ENCODE measurements at places on chromosomes 7 and 10.

DNA sequence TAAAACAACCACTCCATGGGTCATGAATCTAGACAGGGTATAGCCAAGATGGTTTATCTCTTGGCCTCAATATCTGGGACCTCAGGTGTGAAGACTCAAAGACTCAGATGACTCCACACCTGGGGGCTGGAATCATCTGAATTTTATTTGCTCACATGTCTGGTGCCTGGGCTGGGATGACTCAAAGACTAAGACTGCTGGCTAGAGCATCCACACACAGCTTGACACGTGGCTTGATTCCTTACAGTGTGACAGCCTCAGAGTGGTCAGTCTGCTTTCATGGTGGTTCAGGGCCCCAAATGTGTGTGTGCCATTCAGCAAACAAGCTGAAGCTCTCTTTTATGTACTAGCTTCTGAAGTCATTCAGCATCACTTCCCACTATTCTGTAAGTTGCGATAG lies 333.7 kb downstream of the RNLS start:
- no peak for DNase-seq

- DNase-seq, result no peak
Measured at GRCh38 chr7:1369916-1370657, 89.2 kb downstream of the MICALL2 start.

- DNase-seq, result no peak
Measured at GRCh38 chr10:119754085-119754484, 28.2 kb downstream of the INPP5F start.

DNA sequence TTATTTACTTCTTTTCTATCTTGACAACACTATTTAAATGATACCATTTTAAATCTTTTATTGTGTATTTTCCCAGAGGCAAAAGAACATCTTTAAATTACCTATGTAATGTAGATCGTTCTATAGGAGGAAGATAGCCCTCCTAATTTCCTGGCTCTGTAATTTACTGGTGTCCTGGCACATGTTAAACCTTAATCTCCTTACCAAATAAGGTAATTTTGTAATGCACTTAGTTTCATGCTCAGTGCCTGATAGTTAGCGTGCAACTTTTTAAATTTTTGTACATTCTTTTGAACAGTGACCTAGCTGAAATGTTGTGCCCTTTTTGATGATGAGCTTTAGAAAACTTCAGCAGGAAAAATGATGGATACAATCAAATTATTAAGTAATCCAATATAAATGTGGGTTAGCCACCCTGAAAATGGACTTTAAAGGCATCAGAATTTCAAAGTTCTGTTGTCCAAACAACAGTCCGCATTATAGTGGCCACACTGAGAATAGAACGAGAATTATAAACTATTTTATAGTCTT lies 81.4 kb downstream of the ABCB5 start:
- DNase-seq, result no peak

GRCh38 chr10:124680675-124681074 lies 63.5 kb downstream of the FAM53B start:
- DNase-seq, result no peak

DNA sequence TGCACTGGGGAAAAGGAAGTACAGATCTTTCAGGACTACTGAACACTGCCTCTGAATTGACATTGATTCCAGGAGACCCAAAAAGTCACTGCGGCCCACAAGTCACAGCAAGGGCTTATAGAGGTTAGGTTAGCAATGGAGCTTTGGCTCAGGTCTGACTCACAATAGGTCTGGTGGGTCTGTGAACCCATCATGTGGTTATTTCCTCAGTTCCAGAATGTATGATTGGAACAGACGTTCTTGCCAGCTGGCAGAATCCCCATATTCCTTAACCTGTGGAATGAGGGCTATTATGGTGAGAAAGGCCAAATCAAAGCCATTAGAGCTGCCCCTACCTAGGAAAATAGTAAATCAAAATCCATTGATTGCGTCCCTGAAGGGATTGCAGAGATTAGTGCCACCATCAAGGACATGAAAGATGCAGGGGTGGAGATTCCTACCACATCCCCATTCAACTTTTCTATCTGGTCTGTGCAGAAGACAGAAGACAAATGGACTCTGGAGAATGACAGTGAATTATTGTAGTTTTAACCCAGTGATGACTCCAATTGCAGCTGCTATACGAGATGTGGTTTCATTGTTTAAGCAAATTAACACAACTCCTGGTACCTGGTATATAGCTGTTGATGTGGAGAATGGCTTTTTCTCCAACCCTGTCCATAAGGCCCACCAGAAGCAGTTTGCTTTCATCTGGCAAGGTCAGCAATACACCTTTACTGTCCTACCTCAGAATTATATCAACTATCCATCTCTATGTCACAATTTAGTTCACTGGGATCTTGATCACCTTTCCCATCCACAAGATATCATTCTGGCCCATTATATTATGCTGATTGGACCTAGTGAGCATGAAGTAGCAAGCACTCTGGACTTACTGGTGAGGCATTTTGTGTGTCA lies 44.5 kb upstream of the PIK3CG start:
- no peak for DNase-seq

GRCh38 chr10:29622382-29622922 lies 12.3 kb downstream of the SVIL start:
- no peak for DNase-seq

DNA sequence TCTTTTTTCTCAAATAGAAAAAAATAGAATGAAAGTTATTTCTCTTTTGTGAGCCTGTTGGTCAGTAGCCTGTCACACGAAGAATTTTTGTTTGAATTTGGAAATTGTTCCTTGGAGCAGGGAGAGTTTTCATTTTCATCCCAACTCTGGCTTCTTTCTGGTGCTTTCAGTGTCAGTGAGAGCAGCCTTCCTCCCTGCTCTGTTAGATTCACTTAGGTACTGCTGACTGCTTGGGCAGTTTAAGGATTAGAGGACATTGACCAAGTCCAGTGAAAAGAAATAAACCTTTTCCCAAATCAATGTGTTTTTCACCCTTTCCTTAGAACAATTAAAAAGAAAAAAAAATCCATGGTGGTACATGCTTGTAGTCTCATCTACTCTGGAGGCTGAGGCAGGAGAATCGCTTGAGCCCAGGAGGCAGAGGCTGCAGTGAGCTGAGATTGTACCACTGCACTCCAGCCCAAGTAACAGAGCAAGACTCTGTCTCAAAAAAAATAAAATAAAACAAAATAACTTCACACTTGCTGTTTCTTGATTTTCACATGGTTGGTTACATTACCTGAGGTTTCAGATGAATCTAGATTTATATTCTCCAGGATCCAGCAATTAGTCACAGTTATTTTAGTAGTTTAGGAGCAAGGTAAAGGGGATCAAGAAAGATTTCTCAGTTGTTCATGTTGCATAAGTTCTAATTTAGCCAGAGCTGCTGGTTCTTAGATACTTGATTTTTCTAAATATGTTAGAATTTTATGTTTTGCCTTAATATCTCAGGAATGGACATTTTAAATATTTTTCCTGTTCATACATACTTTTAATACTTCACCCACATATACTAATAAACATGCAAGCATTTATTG lies 63.1 kb downstream of the ZNRF2 start:
- no peak for DNase-seq

DNA sequence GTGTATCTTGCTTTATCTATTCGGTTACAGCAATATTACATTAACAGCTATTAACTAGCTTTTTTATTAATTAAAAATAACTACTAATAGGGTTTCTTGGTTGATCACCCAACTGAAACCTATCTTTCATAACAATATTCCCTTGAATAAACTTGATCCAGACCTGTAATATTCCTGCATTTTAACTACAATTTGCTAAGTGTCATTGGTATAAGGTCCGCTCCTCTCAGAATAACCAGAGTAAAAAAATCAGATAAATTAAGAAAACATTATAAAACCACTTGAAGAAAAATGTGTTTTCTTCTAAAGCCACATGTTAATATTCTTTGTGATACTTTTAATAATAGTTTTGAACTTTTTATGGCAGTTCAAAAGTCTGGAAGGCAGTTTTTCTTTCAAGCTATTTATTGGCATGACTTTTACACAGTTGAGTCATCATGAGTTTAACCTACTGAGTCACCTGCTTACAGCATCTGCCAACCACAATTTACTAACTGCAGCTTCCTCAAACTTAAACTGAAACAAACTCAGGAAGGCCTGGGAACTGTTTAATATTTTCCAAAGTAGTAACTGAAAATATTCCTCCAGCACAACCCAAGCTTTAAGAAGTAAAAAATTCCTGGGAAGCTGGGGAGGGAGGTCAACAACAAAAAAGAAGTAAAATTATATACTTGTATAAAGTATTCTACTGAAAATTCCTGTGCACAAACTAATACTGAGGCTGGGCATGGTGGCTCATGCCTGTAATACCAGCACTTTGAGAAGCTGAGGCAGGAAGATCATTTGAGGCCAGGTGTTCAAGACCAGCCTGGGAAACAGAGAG lies 103.2 kb downstream of the NRBF2 start:
- DNase-seq, result no peak

DNA sequence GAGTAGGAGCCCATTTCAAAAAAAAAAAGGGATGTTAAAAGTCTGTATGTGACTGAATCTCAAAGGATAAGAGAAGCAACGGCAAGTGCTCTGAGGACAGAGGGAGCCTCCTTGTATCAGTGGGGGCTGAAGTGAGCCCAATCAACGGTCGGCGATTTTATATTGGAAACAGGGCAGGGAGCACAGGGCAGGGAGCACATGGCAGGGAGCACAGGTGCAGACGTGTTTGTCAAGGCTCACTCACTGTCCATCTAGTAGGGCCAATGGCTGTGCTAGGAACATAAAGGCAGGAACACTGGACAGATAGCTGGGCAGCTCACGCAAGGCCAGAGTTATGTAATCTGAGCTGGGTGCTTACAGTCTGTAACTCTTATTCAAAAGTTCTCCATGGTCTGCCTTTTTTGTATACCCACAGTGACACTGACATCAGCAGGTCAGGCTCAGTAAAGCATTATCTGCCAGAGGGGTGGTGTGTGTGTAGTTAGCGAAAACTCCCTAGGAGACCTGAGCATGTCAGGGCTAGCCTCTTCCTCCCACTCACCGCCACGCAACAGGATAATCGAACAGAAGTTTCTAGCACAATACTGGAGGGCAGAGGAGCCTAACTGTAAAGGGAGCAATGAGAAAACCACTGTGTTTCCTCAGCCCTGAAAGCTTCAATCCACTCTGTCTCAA lies 15.4 kb downstream of the AKR1B1 start:
- no peak for DNase-seq

- no peak for DNase-seq
Measured at GRCh38 chr10:6233725-6234277, 31.1 kb downstream of the PFKFB3 start.

GRCh38 chr7:100888988-100889750 lies at the start of gene UFSP1:
UFSP1 (minus strand) TSS chr7:100889715; CDS start chr7:100889271, 444 bp downstream.
- DNase-seq, result no peak

- DNase-seq, result no peak
Measured at GRCh38 chr10:42734536-42734935, 48.1 kb upstream of the BMS1 start.

GRCh38 chr7:24972166-24972477 lies 7.9 kb downstream of the OSBPL3 start:
- no peak for DNase-seq

- DNase-seq, result no peak
Measured at GRCh38 chr10:71952745-71953144, 11.4 kb upstream of the CHST3 start.

DNA sequence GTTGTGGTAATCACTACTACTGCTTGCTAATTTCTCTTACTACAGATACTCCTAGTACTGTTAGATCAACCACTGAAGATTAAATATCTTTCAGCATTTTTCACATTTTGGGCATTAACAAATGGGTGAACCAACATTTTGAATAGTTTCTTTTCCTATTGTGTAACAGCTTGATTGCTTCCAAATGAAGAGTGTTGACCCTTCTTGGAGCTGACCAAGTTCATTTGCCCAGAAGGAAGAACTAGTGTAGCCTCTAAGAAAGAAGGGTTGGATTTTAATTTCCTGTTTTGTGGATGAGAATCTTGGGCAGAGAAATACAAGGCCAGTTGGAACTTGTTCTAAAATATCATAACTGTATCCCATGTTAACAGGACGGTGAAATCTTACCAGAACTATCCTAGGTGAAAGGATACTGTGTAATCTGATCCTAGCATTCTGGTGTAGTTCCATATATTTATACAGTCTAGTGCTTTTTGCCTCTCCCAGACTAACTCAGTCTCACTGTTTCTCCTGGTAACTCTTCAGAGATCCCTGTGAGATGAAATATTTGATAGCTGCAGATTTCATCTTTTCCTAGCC lies 37.3 kb downstream of the SND1 start:
- no peak for DNase-seq

Measured in brain (organoid and tissue), 16 donors.